ENCODE measurements at places on chromosomes 5 and 9.

DNA sequence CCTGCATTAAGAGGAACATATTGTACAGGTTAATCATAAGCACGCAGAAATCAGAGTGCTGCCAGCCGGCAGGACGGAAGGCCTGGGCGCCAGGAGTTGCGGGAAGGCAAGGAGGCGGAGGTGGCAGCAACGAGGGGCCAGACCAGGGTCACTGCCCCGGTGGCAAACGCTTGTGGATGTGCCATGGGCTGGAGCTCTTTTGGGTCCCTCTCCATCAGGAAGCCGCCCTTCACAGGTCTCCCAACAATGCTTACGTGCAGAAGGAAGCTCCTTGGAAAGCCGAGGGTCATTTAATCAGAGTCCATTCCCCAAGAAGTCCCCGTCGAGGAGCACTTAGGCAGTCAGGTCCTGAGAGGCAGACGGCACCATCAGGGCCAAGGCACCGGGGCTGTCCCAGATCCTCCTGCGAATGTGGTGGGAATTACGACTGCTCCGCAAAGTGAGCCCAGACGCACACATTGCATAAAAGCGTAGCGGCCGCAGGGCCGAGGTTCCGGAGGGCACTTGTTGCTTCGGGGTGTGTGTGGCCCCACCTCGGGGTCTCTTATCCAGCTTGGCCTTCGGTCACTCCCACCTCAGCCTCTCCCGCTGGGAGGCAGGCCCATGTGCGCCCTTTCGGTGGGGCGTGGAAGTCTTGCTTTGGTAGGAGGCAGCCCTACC is 20.5 kb downstream of the MRPL36 start:
- DNase-seq, result peak; percentile 39

DNA sequence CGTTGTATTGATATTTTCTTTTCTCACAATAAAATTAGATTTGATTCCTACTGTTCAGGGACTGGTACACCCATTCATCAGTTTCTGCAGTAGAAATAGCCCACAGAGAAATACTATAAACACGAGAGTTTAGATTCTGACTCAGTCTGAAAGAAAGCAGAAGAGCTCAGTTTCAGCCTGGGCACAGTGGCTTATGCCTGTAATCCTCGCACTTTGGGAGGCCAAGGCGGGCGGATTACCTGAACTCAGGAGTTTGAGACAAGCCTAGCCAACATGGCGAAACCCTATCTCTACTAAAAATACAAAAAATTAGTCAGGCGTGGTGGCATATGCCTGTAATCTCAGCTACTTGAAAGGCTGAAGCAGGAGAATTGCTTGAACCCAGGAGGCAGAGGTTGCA is 8.6 kb downstream of the ITK start:
- DNase-seq, result no peak

GRCh38 chr5:158684469-158684868 is 415.2 kb downstream of the EBF1 start:
- no peak for DNase-seq

- no peak for DNase-seq
These were observed 85.4 kb upstream of the SMARCA2 start for GRCh38 chr9:1929722-1930244.

- no peak for DNase-seq
These were observed 32.5 kb downstream of the RAB14 start for GRCh38 chr9:121169094-121169601.

DNA sequence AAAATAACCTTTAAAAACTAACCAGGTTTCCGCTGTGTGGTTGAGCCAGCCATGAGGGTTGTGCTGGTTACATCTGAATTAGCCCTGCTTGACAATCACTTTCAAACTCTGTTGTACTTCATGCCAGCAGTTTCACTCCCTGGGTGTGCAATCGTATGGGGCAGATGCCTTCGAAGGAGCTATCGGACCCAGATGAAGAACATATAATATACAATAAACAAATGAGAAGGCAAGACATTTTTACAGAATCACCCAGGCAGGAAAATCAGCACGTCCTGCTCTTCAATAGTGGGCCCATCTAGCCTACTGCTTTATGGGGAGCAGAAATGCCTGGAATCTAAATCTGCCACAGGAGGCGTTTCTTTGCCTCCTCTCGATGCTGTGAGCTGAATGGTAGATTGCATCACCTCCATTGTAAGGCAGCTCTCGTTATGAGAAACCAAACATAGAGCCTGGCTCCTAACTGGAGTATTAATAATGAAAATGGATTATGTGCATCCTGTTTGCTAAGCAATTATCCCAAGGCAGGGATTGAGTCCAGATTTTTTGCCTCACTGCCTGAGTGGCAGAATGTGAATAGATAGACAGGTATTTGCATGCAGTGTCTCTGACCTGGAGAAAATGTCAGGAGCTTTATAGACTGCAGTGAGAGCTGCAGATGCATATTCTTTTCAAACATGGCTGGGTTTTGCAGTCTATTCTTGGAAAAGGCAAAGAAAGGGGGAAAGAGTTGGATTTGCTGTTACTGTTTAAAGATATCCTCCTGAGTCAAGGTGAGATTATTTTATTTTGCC is 143.3 kb upstream of the SMARCA2 start:
- DNase-seq, result no peak

GRCh38 chr9:83431101-83432060 is 106.8 kb downstream of the FRMD3 start:
- peak; percentile 62 for DNase-seq

DNA sequence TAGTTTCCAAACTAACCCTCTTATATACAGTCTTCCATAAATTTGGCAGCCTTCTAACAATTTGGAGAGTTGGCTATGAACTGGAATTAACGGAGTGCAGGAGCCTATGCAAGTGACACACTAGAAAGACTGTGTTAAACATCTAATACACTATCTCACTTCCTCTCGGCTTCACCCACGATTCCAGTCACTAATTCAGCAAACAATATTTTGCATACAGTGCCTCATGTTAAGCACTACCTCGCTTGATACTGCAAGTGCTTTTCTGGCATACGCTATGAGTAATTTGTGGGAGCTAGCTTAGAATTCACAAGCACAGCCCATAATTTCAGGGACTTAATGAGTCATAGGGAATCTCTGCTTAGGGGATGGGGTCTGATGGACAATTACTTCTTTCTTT is 102.5 kb downstream of the ST8SIA4 start:
- DNase-seq, result no peak

- DNase-seq, result no peak
These were observed 23.5 kb upstream of the ALDOB start for GRCh38 chr9:101458963-101459631.

DNA sequence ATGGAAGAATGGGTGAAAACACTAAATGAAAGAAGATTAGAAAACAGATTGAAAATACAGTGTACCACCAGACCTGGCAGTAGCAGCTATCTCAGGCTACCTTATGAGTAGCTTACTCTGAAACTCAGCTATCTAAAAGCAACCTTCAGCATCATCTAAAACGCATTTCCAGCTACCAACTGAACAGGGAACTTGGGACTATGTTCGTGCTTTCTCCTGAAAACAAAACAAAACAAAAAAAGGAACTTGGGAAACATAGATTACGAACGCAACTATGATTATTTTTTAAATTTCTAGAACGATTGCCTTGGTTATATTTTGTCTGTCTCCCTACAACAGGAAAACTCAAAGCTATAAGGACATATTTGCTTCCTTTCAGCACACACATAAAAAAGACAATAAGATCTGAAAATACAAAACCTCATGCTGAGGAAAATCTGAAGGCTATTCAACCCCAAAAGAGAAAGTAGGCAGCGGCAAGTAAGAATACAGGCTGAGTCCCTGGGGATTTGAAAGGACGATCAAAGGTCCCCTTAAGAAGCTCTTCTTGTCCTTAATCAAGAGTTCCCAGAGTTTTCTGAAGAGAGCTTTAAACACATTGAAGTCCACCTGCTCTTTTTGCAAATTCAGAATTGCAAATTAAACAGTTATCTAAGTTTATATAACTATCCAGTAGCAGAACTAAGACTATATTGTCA is 53.4 kb downstream of the OR2K2 start:
- no peak for DNase-seq

GRCh38 chr5:171299851-171300250 is 9.2 kb upstream of the TLX3 start:
- no peak for DNase-seq

- DNase-seq, result no peak
These were observed 9.9 kb upstream of the ANKHD1 start for GRCh38 chr5:140391732-140392131.

GRCh38 chr9:15642369-15642962 is 89.6 kb downstream of the CCDC171 start:
- DNase-seq, result no peak

GRCh38 chr5:80119372-80119771 is 84.2 kb downstream of the THBS4 start:
- DNase-seq, result no peak

- no peak for DNase-seq
These were observed 1.2 kb downstream of the PRRT1B start for GRCh38 chr9:131546336-131547084.

DNA sequence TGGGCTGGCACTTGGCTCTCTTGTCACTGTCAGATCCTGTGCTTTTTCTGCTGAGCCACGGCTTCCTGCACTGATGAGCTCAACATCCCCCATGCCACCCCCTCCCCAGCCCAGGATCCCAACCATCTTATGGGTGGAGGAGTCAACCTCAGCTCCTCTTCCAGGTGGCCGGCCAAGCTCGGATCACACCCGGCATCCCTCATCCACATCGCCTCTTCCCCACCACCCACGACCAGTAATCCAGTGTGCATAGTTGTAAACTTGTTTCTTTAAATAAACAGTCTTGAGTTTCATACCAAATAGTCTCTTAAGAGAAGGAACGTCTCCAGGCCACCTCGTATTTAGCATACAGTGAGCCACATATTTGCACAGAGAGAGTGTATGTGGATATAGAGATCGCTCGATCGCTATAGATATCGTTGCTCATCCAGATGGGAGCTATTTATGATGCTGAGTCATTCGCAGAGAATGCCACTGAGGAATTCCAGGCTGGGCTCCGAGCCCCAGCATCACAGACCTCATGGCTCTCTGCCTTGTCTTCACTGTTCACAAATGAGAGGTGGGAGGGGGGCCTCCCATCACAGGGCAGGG is 61.8 kb upstream of the CPLX2 start:
- no peak for DNase-seq

Data from Peyer's patch (tissue), 4 donors.